ENCODE measurements at places on chromosomes 2 and 18.

DNA sequence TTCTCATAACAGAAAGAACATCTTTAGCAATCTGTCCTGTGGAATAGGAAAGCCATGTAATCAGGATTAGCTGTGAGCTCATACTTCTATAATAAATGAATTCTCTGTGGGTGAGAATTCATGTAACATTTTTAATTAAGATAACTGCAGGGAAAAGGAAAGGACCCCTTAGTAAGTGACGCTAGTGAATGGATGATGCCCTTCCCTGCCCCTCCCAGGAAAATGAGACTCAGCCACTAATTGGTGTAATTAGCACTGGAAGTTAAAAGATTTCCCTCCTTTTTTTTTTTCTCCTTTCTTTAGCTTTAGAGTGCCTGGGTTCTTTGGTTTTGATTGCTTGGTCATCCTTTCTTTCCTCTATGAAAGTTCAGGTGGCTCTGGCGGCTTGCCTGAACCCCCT is 90.3 kb downstream of the VWA3B start:
- no peak for DNase-seq

- DNase-seq: no peak
Observed at GRCh38 chr18:12159446-12159845, 65.8 kb downstream of the ANKRD62 start.

DNA sequence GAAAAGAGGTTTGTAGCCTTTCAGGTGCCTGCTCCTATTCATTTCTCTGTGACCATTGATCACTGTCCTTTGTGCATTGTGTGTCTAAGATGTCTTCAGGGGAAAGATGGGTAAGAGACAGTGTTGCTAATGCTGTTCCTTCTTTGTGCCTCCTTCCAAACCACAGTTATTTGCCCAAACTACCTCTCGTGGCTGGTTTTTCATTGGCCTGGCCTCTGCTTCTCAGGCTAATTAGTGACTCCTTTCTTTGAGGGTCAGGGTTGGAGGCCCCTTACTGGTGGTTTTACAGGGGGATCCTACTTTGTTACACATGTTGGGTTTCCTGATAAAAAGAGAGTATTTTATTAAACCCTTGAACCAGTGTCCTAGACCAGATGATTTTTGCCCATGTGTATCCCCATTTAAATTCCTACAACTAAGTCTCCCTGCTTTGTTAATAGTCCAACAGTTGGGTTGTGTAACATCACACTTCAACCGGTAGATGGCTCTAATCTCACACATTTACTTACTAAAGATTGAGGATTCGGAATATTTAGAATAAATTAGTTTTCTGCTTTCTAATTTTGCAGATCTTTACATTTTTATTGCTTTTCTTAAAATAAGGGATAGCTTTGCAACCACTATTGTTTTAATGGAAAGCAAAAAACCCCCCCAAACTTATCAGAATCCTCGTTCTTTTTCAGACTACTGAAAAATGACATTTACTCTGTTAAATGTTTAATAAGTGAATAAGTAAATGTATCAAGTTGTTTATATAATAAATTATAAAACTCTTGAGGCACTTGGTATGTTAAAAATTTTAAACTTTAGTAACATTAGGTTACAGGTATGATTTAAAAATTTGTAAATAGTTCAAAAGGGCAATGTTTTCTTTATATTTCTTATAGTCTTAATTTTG is 2.4 kb downstream of the MARS2 start:
- peak; percentile 40 for DNase-seq

DNA sequence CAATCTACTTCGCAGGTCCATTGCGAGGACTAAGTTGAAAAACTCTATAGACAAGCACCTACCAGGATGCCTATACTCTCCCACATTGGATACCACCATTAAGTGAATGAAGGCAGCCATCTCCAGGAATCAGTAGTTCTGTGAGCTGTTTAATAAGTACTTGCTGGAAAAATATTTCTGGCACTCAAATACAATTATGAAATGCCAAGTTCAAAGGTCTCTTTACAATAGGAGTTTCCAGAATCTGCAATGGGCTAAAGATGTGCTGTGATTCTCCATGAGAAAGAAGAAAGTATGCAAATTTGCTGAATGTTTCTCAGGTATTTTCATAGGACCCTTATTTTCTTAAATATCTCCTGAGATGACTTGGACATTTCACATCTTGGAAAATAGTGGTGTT is 103.0 kb downstream of the AP1S3 start:
- no peak for DNase-seq

- peak; percentile 1 for DNase-seq
Observed at GRCh38 chr2:240300261-240300821, 135.1 kb upstream of the GPC1 start.

- no peak for DNase-seq
Observed at GRCh38 chr2:38806015-38806732, 28.2 kb downstream of the GEMIN6 start.

- DNase-seq: peak; percentile 41
Observed at GRCh38 chr2:207166349-207167098, 776 bp upstream of the KLF7 start.

GRCh38 chr18:13645093-13645492 is 81.3 kb downstream of the FAM210A start:
- DNase-seq: no peak

DNA sequence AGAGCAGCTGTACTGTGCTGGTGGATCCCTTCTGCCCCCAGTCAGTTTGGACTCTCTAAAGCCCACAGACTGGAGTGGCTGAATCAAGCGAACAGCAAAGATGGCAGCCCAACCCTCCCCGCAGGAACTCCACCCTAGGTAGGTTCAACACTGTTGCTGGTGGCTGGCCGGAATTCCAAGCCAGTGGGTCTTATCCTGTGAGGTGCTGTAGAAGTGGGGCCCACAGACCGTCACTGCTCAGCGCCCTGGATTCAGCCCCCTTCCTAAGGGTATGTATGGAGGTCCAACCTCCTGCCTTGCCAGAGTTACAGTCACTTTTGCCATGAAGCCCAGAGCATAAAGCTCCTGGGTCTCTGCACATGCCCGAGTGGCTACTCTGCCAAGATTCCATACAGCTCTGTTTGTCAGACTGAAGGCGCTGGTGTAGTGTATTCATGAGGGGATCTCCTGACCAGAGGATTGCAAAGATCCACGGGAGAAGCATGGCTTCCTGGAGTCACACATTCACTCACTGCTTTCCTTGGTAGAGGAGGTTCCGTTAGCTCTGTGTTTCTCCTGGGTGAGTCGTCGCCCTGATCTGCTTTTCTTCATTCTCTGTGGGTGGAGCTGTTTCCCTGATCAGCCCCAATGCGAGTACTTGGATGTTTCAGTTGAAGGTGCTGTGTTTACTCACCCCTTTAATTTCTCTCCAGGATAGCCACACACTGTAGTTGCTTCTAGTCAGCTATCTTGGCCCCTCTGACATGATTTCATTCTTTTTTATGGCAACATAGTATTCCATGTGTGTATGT is 293.6 kb upstream of the THUMPD2 start:
- no peak for DNase-seq

GRCh38 chr18:22210311-22210754 is 40.9 kb downstream of the GATA6 start:
- no peak for DNase-seq

- no peak for DNase-seq
Observed at GRCh38 chr2:168432100-168432499, 24.0 kb upstream of the CERS6 start.

- DNase-seq: peak; percentile 76
Observed at GRCh38 chr2:172084395-172084644, 987 bp upstream of the DLX1 start.

- no peak for DNase-seq
Observed at GRCh38 chr2:101300836-101301235, 7.7 kb downstream of the RNF149 start.

DNA sequence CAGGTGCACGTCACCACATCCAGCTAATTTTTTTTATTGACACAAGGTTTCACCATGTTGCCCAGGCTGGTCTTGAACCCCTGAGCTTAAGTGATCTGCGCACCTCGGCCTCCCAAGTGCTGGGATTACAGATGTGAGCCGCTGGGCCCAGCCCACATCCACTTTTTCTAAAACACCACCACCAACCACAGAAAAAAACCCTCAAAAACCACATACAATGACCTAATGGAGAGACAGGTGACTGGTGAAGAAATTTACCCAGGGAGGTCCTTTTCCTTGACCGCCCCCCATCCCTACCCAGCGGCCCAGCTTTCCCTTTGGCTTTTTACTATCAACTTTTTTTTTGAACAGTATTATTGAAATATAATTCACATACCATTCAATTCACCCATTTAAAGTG is 47.9 kb downstream of the CACNB4 start:
- DNase-seq: no peak

- DNase-seq: no peak
Observed at GRCh38 chr2:46669016-46669415, 189.7 kb downstream of the TMEM247 start.

DNA sequence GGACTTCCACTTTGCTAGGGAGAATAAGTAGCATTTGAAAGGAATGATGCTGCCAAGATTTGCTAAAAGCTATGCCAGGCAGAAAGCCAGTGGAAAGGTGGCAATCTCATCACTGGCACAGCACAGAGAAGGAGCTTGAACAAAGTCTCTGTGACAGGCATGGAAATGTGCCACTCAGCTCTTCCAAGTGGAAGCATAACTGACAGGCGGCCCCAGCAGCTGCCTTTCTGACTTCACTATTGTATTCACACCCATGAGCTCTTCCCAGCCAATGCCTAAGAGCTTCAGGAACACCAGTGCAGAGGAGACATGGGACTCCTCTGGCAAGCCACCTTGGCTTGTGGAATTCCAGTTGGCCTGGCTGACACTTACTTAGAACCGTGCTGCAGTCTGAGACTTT is 134.6 kb upstream of the REG3G start:
- no peak for DNase-seq

GRCh38 chr2:99106913-99107312 is 34.6 kb upstream of the C2orf15 start:
- DNase-seq: peak; percentile 4

GRCh38 chr2:186611526-186611925 is 21.7 kb downstream of the ITGAV start:
- no peak for DNase-seq

DNA sequence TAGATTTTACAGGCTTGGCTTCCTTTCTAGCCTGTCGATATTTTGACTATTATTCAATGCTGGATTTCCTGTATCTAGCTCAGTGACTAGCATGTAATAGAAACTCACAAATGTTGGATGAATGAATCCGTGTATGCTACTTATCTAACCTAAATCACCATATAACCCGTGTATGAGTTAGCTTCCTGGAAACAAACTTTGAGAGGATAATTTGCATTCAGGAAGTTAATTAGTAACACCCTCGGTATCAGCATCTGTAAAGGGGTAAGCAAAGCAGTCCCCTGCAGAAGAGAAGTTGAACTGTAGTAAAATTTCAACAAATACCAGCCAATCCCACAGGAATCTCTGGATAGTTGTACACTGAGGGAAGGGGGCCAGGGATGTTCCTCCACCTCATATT is 269.4 kb upstream of the LRATD1 start:
- DNase-seq: no peak

DNA sequence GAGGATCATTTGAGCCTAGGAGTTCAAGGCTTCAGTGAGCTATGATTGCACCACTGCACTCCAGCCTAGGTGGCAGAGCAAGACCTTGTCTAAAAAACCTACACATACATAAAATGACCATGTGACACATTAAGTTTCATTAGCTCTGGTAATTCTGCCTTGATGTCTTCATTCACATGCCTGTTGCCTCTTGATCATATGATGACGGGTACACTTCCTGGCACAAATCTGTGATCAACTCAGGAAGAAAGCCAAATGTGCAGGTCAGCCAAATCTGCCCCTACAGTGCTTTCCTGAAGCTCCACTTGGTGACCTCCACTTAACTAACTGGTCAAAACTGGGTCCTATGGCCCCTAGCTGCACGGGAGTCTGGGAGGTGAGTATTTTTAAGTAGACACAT is 54.4 kb upstream of the B3GNT7 start:
- DNase-seq: no peak

GRCh38 chr2:198117406-198118041 is 313.1 kb downstream of the PLCL1 start:
- no peak for DNase-seq

- no peak for DNase-seq
Observed at GRCh38 chr18:47750889-47751423, 179.5 kb downstream of the SMAD2 start.

- no peak for DNase-seq
Observed at GRCh38 chr2:99261242-99261641, 5.8 kb upstream of the LYG2 start.

DNA sequence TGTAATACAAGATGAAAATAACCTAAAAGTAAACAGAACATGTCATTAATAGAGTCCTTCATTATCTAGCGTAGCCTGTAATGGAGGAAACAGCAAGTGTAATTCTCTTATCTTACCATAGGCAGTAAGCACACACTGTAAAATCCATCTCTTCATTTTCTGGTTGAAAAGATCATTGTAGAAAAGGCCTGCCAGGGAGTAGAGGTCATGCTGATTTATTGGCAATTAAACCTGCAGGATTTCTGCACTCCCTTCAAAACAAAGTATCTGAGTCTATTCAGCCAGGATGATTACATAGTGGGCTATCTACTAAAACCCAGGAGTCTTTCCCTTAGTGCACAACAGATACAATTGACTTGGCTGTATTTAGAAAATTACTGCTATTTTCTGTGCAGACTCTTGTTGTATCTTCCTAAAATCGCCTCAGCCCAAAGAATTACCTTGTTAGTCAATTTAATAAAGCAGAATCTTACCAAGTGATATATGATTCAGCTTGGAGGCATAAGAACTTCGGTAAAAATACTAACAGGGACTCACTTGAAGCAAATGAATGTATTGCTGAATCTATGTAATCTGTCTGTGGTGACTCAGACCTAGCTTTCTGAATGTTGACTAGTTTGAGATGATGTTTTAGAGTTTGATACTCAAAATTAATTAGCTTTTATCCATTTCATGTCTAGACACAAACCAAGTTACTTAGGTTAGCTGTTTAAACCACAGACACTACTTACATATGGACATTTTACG is 250.4 kb upstream of the STON1 start:
- DNase-seq: no peak

DNA sequence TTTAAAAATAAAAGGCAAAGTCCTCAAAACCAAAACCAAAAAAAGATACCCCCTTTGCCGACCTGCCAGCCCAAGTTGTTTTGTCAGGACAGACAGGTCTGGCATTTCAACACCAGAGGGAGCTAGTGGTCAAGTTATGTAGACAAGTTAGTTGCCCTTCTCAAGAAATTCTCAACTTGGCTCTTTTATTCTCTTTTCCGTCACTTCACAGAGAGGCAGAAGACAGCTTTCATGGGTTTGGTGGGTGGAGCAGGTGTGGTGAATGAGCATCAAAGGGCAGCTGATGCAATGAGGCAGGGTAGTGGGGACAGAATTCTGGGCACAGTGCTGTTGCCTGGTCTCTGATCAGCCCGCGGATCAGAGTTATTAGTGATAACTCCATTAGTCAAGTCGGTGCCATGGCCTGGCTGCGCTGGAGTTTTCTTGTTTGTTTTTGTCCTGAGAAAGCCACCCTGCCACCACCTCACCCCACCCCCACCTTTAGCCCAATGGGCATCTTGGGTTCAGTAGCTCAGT is 303.7 kb upstream of the EPAS1 start:
- peak; percentile 77 for DNase-seq

DNA sequence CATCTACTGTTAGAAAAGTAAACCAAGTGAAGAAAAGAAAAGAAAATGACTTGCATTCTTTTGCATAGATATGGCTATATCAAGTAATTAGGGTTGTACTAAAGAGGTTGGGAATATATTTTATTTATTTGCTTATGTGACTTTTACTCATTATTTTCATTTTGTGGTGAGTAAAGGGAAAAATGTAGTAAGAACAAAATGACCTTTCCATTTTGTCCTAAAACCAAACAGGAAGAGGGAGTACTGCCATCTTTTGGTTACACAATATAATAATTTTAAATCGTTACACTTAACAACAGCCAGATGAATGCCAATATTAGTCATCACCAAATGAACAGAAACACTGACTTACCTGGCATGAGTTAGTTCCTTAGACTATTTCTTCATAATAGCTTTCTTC is 47.3 kb upstream of the NDUFV2 start:
- DNase-seq: peak; percentile 55

Data from K562 (cell line).